BJ (cell line): ENCODE measurements at places on chromosomes 6 and 20.

- DNase-seq = no peak
Observed at GRCh38 chr6:165913676-165914570, 250.9 kb upstream of the PDE10A start.

- DNase-seq = no peak
Observed at GRCh38 chr6:122657601-122658000, 47.4 kb downstream of the PKIB start.

DNA sequence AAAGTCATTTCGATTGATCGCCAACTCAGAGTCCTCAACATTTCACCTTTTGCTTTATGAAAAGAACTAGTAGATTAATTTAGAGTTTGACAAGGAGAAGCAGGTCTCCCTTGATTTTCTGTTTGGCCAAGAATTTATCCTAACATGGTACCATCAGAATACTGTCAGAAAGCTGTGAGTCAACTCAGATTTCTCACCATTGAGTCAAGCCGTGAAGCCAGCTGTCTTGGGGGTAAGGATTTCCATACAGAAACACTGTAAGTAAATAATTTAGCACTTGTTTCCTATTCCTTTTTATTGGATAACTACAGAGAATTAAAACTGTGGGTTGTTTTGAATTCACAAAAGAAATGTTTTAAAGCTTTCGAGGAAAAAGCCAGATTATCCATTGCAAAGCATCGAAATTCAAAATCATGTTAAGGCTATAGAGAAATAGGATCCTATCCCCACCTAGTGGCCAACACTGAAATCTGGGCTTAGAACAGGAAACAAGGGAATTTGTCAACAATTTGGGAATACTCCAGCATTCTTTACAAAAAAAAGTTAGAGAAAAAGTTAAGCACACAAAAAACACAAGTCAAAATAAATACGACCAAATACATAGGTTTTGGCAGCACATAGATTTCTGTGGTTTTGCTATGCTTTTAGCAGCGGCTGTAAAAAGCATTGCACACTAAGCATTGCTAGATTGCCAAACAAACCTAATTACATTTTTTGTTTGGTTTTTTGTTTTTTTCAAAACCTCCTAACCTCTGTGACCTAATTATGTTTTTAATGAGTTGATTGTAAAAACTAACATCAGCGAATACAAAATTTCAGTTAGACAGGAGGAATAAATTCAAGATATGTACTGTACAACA lies 44.2 kb downstream of the COL11A2 start:
- no peak for DNase-seq

DNA sequence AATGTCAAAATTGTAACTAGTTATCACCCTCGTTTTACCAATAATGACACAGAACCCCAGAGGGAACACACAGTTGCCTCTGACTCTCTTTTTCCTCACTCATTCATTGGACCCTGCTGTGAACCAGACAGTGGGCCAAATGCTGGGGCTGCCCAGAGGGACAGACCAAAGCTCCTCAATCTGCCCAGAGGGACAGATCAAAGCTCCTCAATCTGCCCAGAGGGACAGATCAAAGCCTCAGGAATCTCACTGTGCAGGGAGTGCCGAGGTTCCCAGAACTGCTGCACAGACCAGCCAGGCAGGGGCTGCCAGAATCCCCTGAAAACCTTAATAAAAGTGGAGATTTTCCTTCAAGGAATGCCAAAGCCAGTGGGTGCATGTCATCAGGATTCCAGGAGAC lies 179.1 kb downstream of the SOD2 start:
- DNase-seq = no peak

- no peak for DNase-seq
Observed at GRCh38 chr20:16821211-16822089, 73.3 kb downstream of the OTOR start.

DNA sequence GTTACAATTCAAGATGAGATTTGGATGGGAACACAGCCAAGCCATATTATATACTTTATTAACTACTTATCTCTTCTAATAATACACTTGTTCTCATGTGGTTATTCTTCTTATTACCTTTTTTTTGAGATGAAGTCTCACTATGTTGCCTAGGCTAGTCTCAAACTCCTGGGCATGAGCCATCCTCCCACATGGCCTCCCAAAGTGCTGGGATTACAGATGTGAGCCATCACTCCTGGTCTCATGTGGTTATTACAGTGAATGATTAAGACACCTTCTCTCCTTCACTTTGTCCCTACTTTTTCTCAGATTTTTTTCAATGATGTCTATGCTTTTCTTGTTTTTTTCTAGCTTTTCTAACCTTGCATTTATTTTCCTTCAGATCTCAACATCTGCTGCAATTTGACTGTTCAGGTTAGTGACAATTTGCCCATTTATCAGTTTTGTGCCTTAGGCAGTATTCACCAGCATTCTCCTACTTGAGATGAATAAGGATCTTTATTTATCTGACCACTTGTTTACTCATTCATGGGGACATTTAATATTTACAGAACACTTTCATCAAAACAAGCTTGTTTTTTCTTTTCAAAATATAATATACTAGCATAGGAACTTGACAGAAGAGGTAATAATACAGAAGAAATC lies 105.7 kb downstream of the SLC16A10 start:
- no peak for DNase-seq

DNA sequence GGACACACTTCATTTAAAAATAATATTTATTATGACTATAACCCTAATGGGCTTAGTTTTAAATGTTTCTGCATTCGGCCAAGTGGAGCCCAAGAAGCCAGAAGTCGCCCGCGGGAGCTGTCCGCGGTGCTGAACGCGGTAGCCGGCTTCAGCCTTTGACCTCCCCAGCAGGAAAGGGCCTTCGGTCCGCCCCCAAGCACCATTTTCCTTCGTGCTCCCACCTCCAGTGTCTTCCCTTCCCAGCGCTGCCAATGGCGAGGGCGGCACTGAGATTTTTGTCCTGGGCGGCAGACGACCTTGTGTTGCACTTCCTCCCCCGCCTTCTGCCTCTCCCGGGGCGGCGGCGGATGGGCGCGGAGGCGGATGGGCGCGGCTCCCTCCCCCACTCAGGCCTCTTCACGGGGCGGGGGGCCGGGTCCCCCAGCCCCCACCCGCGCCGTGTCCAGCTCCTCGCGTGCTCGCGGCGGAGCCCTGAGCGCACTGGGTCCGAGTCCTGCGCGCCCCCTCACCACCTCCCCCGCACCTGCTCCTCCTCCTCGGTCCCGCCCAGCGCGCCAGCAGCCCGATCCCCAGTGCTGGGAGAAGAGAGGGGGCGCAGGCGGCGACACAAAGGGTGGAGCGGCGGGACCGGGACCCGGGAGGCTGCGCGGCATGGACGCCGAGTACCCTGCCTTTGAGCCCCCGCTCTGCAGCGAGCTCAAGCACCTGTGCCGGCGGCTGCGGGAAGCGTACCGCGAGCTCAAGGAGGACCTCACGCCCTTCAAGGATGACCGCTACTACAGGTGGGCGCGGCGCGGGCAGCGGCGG lies 23.6 kb upstream of the TMEM181 start:
- no peak for DNase-seq

- DNase-seq = no peak
Observed at GRCh38 chr6:37862430-37862829, 42.9 kb downstream of the ZFAND3 start.

- DNase-seq = no peak
Observed at GRCh38 chr6:111342913-111343312, 140.1 kb downstream of the REV3L start.

GRCh38 chr6:161265975-161266374 lies 7.9 kb downstream of the AGPAT4 start:
- DNase-seq = no peak

GRCh38 chr6:108434222-108434621 lies 126.5 kb upstream of the FOXO3 start:
- DNase-seq = no peak

DNA sequence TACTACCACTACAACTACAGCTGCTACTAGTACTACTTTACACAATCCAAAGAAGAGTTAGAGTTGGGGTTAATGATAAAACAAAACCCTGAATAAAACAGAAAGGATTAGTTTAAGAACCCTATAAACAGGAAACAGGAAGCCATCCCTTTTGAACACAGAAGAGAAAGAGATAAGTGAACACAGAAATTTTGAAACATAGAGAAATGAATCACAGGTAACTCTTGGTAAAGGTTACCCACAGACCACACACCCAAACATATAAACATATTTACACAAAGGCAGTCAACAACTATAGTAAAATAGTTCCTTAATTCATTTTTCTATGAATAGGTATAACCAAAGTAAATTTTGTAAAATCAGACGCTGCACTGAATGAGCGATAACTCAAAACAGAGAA lies 98.1 kb downstream of the RNGTT start:
- DNase-seq = no peak

DNA sequence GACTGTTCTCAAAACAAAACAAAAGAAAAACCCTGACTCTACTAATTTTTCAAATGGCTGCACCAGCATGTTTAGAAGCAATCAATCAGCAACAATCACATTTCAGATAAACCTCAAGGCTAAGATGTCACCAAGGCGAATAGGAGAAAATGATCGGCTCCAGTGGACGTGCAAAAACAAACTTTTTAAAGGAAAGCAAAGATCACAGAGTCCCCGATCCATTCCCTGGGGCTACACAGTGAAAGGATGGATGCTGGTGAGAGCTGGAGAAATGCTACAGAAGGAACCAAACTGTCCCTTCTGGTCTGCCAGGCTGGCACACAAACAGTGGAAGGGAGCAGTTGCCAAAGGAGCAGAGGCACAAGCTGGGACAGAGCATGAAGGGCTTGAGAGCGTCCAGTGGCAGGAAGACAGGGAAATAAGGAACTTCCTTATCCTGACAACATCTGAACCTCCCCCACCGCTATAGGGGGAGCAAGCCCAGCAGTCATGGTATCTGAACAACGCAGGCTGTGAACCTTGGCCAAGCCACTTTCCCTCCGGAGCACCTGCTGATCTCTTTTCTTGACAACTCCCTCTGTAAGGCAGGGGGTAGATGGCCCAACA lies 73.7 kb upstream of the HIVEP1 start:
- DNase-seq = no peak

GRCh38 chr6:113411011-113411410 lies 446.1 kb upstream of the MARCKS start:
- DNase-seq = no peak

GRCh38 chr20:1626528-1627199 lies 6.9 kb upstream of the SIRPB1 start:
- DNase-seq = no peak

GRCh38 chr6:38057994-38058393 lies 238.5 kb downstream of the ZFAND3 start:
- DNase-seq = no peak

GRCh38 chr6:41940759-41941279 lies 789 bp downstream of the CCND3 start:
- DNase-seq = no peak

DNA sequence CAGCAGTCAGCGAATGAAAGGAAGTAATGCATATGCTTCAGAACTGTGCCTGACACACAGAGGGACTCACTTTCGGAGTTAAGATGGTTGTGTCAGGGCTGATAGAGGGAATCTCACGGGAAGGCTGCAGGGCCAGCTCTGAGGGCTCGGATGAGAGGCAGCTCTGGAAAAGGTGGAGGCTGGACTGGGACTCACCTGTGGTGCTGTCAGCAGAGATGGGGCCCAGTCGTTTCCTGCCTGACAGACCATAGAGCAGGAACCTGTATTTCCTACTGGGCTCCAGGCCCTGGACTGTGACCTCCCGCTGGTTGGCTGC lies 9.3 kb downstream of the CYP21A2 start:
- DNase-seq = no peak

GRCh38 chr20:24443436-24443835 lies 26.0 kb upstream of the SYNDIG1 start:
- DNase-seq = no peak

GRCh38 chr6:4280707-4281106 lies 145.3 kb upstream of the ECI2 start:
- peak; percentile 20 for DNase-seq

- DNase-seq = no peak
Observed at GRCh38 chr6:75791881-75792280, 42.8 kb downstream of the MYO6 start.

GRCh38 chr6:20839630-20840029 lies 305.4 kb downstream of the CDKAL1 start:
- DNase-seq = no peak

GRCh38 chr6:112846681-112847080 lies 499.6 kb downstream of the RFPL4B start:
- no peak for DNase-seq

- no peak for DNase-seq
Observed at GRCh38 chr6:4829089-4829488, 52.9 kb downstream of the CDYL start.

DNA sequence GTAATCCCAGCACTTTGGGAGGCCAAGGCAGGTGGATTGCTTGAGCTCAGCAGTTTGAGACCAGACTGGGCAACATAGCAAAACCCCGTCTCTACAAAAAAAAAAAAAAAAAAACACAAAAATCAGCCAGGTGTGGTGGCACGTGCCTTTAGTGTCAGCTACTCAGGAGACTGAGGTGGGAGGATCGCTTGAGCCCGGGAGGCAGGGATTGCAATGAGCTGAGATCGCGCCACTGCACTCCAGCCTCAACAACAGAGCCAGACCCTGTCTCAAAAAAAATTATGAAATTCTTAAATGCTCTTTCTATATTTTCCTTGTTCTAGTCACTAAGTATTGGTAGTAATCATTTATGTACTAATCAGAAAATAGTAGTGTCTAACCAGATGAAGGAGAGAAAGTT lies 30.6 kb downstream of the SYTL3 start:
- DNase-seq = no peak

DNA sequence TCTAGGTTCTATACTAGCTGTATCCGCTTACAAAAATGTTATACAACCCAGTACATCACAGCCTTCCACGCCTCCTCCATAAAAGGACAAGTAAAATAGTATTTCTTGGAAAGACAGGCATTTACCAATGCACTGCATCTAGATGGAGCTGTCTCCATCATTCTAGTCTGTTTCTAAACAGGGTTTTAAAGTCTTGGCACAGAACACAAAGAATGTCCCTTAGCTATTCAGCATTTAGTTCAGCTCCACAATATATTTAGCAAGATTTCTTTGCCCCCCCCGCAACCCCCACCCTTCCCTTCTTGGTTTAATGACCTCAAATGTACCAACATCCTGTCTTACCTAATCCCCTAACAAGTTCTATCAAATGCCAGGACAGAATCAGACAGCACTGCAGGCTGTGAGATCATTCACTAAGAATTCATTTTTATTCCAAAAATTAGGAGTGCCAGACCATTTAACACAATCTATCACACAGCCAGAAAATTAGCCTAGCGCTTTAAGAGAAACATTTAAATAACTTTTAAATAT lies 198.6 kb downstream of the BACH2 start:
- DNase-seq = peak; percentile 83

- DNase-seq = no peak
Observed at GRCh38 chr6:131212913-131213312, 77.6 kb downstream of the AKAP7 start.

- no peak for DNase-seq
Observed at GRCh38 chr6:104472021-104472901, 387.5 kb downstream of the HACE1 start.

GRCh38 chr6:167683028-167683862 lies 143.5 kb upstream of the AFDN start:
- DNase-seq = no peak
